Activated CD4-positive, CD25-positive, alpha-beta regulatory T cell (primary cell): ENCODE measurements at places on chromosomes 11 and 22.

- DNase-seq: no peak
Observed at GRCh38 chr11:74780248-74781005, 31.8 kb downstream of the RNF169 start.

- DNase-seq: no peak
Observed at GRCh38 chr22:37627121-37627520, 12.3 kb upstream of the SH3BP1 start.

DNA sequence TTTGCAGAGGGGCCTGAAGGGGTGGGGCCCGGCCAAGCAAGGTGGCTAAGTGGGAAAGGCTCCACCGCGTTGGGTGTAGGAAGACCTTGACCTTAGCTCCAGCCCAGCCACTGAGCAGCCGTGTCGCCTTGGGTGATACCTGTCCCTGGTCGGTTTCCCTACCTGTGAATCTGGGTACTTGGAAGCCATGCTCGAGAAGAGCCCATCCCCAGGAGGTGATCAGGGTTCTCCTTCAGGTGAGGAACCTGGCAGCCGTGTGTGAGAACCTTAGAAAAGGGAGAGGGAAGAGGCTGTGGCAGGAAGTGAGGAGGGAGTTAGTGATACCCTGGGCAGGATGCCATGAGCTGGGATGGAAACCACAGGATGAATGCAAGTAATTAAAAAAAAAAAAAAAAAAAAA, 21.6 kb downstream of the PPARA start:
- DNase-seq: no peak

DNA sequence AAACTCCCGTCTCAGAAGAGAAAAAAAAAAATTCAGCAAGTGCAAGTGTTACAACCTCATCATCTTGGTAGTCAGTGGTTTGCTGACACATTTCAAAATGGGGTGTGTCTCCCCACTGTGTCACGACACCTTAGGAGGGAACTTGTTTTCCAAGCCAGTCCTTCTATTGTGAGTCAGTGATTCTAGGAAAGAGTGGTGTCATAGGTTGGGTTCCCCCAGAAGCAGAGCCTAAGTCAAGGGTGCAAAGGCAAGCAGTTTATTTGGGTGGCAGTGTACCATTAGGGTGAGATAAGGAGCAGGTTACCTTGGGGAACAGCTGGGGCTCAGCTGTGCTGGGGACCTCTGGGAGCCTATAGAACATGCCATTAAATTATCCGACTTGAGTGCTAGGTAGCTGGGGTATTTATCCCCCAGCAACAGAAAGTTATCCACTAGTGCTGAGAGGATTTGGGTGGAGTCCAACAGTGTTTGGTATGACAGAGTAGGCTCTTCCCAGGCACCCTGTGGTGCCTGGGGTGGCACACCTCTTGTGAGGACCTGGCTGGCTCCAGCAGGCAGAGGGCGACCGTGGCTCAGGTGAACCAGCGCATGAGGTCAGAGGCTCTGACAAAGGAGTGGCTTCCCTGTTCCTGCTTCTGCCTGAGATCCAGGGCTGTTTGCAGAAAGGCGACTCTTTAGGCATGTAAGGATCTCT, 41.7 kb downstream of the KIAA1671 start:
- DNase-seq: no peak

DNA sequence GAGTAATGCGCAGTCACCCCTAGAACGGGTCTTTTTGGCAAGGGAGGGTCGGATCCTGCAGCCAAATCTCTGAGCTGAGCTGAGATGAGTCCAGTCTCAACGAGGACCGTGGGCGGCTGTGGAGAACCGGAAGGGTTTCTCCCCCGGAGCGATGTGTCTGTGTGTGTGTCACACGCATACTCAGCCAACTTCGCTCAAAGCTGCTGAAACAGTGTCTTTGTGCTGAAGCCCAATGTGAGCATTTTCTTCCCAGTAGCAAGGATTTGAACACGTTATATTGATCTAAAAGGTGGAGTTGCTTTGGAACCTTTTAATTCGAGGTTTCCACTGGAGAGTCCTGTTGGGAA, 1.4 kb upstream of the CELSR1 start:
- no peak for DNase-seq

DNA sequence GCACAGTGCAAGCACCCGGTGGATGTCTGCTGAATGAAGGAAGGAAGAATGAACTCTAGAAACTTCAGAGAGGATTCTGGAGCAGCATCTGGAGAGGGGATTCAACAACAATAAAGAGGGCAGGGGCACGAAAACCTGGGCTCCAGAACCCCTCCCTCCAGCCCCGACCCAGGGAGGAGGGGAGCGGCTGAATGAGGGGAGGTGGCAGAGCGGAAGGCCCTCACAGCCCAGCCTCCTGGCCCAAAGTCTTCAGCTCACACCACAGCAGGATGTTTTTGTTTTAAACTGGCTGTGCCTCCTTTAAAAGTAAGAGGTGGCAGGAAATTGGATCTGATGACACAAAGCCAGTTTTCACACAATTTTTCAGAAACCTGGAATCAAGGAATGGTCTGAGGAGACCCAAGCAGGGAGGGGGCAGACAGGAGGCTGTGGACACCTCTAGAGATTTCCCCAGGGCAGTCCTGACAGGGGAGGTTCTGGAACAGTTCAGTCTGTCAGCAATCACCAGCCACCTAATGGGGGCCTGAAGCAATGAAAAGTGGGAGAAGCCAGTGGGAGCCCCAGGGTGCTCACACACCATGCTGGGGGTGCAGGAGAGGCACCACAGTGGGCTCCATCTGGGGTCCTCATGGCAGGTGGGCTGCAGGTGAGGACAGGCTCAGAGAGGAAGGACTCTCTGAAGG, 44.4 kb upstream of the TCF20 start:
- no peak for DNase-seq

- DNase-seq: no peak
Observed at GRCh38 chr11:102332611-102332994, 14.4 kb upstream of the BIRC2 start.

- no peak for DNase-seq
Observed at GRCh38 chr11:8814209-8814922, 96.6 kb upstream of the AKIP1 start.

DNA sequence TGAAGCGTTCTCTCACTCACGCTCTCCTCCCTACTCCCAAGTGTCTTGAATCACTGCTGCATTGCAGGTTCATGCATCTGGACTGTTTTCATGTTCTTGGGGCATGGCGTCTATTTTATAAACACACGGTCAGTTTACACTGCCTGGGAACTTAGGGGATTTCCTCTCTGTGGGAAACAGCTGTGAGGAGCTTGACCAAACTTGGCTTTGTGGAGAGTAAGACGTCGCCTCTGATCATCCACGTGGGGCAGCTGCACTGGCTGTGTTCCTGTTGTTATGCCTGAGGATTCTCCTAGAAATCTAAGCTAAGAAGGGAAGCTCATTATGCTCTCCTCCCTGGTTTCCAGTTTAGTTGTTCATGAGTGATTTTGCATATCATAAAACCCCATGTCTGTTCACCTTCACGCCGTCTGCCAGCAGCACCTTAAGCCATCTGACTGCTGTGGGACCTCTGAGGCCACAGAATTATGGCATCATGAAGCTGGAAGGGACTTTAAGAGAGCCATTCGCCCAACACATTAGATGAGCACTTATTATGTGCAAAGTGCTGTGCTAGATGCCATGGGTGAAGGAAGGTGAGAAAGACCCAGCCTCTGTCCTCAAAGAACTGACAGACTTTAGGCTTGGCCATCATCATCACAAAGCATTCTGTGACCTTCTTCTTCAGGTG, 38.8 kb upstream of the POU2AF1 start:
- no peak for DNase-seq

GRCh38 chr22:48357196-48357595, 1470.5 kb downstream of the BRD1 start:
- no peak for DNase-seq

- DNase-seq: no peak
Observed at GRCh38 chr11:34749666-34750659, 129.1 kb downstream of the EHF start.

- no peak for DNase-seq
Observed at GRCh38 chr11:121889186-121889585, 226.8 kb downstream of the BLID start.

- no peak for DNase-seq
Observed at GRCh38 chr22:19546680-19547079, 22.5 kb upstream of the CLDN5 start.

- DNase-seq: no peak
Observed at GRCh38 chr11:102573851-102574250, 43.3 kb upstream of the MMP7 start.

DNA sequence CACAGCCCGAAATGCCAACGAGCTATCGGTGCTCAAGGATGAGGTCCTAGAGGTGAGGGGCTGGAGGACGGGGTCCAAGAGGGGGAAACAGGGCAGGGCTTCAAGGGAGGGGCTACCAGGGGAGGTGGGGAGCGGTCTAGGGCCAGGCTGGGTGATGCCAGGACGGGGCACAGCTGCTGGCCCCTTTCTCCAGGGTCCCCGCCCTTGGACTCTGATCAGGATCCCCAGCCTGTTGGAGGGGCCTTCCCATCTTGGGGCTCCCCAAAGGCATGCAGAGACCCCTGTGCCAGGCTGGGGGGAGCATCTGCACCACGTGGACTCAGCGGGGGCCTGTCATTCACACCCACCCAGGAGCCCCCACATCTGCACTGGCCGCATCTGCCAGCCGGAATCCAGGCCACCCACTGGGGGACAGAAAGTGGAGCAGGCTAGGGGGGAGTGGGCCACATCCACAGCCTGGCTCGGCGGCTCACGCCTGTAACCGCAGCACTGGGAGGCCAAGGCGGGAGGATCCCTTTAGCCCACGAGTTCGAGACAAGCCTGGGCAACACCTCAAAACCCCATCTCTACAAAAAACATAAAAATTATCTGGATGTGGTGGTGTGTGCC, 18.9 kb downstream of the EPS8L2 start:
- no peak for DNase-seq

GRCh38 chr11:15884141-15884540, 472.2 kb downstream of the SOX6 start:
- DNase-seq: no peak

- DNase-seq: no peak
Observed at GRCh38 chr11:65340226-65340625, 6.6 kb downstream of the DPF2 start.

- DNase-seq: no peak
Observed at GRCh38 chr11:86938900-86939880, 16.0 kb downstream of the FZD4 start.
